ENCODE measurements at places on chromosomes 7 and 10.

DNA sequence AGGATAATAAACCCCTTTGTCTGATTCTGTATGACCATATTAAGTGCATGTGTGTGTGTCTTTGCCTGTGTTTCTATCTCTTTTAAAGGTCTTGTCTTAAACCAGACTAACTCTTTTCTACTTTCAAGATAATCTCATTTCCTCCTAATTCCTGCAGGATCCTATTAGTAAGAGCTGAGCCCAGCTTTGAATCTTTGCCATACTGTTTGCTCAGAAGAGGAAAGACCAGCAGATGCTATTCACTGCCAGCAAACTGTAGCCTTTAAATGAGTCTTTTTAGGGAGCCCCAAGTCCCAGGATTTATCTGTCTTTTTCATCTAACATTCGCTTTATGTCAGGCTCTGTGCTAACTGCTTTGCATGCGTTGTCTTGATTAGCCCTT, 2.9 kb downstream of the GPR158 start:
- no peak for DNase-seq

DNA sequence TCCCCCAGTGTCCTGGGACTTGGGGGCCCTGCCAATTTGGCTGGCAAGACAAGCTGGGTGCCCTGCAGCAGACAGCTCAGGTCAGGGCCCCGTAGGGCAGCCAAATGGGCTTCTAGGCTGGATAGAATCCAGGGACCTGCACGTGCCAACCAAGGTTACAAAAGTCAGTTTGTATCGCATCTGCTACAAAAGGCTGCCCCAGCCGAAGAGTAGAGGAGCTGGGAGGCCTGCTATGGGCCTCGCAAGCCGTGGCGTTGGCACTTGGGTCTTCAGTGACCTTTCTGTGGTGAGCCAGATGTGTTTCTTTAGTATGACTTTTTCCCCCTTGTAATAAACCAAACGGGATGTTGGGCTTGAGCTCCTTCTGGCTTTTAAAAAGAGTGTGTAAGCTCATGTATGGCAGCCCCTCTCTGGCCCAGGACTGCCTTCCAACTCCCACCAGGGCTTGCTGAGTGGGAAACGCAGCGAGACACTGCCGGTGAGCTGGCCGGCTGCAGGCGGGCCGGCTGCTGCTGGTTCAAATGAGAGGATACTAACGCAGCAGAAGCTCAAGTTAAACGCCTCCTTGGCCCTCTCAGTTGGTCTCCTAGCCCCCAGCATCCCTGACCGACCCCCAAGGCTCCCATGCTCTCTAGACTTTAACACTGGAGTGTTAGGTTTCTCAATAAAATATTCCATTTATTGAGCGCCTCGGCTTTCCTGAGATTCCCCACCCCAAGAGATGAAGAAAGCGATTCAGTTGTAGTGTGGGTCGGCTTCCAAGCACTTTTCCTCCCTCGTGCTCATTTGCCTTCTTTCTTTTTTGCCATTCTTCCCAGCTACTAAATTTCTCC, 3.1 kb upstream of the HOXA10 start:
- DNase-seq: no peak

DNA sequence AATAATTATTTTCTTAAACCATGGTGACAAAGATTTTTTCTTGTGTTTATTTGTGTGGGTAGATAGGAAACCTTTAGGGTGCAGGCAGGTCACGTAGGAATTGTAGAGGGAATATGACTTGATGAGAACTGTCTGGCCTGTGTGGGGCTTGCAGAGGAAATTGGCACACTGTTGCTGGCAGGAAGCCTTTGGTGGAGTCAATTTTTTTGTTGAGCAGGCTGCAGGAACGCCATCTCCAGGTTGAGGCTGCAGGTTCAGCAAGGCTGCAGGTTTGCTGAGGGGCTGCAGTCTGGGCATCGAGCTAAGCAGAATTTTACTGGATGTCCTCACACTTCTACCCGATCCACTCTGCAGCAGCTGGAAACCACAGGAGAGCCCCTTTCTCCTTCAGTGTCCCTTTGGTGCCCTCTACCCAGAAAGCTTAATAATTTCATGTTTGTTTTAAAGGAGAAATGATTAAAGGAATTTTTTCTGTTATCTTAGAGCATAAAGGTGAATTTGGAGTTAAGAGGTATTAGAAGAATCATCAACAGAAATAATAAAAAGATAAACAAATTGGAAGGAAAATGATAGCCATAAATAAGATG, 37.0 kb downstream of the TBC1D12 start:
- DNase-seq: no peak

DNA sequence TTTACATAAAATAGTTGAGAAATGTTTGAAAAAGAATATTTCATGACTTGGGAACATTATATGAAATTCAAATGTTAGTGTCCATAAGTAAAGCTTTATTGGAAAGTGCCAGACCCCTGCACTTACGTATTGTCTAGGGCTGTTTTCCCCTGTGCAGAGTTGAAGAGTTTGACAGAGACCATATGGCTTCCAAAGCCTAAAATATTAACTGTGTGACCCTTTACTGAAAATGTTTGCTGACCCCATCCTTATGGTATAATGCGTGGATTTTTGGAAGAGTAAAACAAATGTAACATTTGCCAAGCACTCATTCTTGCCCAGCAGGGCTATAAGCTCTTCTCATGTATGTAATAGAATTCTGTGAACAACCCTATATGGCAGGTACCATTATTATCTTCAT, 40.1 kb upstream of the RAB18 start:
- no peak for DNase-seq

DNA sequence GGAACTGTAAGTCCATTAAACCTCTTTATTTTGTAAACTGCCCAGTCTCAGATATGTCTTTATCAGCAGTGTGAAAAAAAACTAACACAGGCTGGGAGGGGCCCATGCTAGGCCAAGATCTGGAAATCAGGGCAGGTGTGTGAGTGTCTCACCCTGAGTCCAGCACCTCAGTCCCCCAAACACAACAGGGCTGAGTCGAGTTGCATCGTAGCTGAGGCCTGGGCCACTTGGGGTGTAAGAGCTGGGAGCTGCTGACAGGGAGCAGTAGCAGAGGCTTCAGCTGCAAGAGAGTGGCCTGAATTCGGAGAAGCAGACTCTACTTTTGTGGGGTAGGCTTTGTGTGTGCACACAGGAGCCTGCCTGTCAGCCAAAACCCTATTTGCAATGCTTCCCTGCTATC, 553.1 kb downstream of the PTPRN2 start:
- no peak for DNase-seq

GRCh38 chr7:70383066-70383782, 748.7 kb upstream of the GALNT17 start:
- no peak for DNase-seq

DNA sequence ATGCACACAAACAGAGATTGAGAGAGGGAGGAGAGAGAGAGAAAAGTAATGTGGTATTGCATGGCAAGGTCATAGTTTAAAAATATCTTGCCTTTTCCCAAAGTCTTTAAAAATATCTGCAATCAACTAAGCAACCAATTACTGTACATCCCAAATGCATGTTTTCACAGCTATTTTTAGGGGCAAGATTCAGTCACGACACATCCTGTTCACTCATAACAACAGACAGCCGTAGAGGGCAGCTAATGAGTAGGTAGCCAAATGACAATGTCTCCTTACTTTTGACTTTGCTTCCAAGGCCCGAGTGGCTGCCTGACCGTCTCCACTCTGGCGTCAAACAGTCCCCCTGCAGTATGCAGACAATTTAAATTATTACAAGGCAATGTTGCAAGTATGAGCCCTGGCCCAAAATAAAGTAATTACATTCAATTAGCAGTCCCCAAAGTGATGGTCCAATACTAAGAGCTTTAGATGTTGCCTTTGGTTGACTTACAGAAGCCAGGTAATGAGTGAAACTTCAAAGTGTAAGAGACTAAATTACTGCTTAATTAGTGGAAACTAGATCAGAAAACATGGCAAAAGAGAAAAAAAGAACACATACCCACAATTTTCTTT, 162.9 kb downstream of the MBL2 start:
- DNase-seq: no peak

DNA sequence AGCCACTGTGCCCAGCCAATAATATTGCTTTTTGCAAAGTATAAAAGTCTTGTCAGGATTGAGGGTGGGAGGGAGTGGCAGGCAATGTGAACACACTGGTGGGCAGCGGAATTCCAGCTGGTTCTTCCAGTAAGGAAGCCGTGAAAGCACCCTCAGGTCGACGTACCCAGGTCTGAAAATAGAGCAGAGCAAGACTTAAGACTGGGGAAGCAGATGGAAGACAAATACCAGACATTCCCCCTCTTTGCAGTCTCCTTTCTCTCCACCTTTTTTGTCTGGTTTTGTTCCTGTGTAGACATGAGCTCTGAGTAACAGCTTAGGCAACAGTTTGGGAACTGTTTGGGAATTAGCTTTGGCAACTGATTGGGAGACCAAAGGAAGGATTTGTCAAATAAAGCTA, 17.6 kb upstream of the CSTF2T start:
- DNase-seq: no peak

DNA sequence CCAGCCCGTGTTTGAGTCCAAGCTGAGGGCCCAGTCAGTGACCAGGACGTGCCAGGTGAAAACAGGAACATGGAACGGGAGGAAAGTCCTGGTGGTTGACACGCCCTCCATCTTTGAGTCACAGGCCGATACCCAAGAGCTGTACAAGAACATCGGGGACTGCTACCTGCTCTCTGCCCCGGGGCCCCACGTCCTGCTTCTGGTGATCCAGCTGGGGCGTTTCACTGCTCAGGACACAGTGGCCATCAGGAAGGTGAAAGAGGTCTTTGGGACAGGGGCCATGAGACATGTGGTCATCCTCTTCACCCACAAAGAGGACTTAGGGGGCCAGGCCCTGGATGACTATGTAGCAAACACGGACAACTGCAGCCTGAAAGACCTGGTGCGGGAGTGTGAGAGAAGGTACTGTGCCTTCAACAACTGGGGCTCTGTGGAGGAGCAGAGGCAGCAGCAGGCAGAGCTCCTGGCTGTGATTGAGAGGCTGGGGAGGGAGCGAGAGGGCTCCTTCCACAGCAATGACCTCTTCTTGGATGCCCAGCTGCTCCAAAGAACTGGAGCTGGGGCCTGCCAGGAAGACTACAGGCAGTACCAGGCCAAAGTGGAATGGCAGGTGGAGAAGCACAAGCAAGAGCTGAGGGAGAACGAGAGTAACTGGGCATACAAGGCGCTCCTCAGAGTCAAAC, 5.2 kb downstream of the GIMAP5 start:
- DNase-seq: no peak

GRCh38 chr10:115024371-115024770, 68.8 kb upstream of the ATRNL1 start:
- DNase-seq: no peak

- no peak for DNase-seq
Measured at GRCh38 chr10:373015-373414, 237.8 kb downstream of the ZMYND11 start.

DNA sequence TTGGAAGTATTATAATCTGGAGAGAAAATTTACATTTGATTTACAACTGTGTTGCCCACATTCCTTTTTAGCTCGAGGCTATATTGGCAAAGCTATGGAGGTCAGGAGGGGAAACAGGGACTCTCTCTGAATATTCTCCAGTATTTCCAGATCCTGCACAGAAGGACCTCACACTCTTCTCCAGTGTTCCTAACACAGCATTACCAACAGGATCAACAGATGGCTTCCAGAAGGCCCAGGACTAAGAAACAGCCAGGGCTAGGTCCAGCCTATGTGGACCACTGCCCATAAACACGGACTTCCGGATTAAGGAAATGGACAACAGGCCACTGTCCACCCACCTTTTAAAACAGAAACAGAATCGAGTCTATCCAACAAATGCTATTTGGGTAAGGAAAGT, 65.3 kb downstream of the CHCHD3 start:
- no peak for DNase-seq

- DNase-seq: no peak
Measured at GRCh38 chr10:71589617-71590551, 129.7 kb downstream of the C10orf105 start.

- no peak for DNase-seq
Measured at GRCh38 chr10:93063144-93063976, 2.8 kb downstream of the CYP26C1 start.

- no peak for DNase-seq
Measured at GRCh38 chr7:23615331-23615730, 18.1 kb downstream of the CCDC126 start.
